Activated naive CD4-positive, alpha-beta T cell treated with anti-CD3 and anti-CD28 coated beads, Interleukin-2, amount 50 U/mL, for 72 hours (primary cell): ENCODE measurements at places on chromosomes 12 and 14.

GRCh38 chr12:104199964-104200363 lies 15.6 kb upstream of the TXNRD1 start:
- no peak for DNase-seq

DNA sequence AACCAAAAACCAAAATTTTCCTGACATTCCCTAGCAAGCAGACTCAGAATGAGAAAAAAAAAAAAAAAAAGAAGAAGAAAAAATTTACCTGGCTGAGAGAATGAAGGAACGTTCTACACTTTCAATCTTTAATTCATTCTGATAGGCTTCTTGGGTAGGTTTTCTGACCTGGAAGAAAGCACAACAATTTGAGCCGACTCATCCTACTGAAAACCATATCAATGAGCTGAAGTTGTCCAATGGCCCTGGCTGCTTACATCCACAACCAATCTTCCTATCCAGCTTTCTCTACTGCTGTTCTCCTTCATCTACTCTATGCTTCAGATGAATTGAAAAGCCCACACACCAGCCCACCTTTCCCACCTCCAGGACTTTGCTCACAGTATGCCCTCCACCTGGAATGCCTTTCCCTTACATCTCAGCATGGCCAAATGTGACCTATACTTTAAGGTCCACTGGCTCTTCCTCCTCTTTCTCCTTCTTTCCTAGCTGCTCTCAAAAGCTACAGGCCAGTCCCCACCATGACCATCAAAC lies 31.6 kb upstream of the NR2C1 start:
- no peak for DNase-seq

DNA sequence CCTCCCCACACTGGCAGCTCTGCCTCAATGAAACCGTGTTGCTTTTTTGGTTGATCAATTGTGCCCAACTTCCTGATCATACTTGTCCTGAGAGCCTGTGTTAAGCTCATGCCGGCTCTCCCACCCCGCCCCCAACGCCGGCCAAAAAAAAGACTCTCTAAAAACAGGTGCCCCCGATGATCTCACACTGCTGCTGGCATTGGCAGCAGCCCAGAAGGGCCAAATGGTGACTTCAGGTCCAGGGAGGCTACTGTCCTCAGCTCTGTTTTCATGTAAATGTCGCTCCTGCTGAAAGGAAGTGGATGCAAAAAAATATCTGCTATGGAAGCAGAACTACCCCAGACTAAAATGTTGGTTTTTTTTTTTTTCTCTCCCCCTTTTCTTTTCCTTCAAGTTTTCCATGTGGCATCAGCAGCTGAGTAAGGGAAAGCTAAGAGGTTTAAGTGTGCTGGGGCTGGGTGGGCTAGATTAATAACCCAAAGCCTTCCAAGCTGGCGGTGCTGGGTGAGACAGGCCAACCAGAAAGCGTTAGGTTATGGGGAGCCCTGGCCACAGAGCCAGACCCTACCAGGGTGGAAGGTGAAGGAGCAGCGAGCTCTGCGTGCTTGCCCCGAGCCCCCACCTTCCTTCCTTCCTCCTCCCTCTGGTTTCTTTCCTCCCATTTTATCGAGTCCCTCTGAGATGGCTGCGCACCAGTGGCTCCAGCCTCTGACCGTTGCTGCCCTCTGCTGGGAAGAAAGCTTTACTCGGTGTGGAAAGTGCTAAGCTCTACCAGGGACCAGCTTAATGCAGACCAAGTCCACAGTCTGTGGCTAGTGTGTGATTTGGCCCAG lies 396.1 kb downstream of the NRXN3 start:
- peak; percentile 73 for DNase-seq

DNA sequence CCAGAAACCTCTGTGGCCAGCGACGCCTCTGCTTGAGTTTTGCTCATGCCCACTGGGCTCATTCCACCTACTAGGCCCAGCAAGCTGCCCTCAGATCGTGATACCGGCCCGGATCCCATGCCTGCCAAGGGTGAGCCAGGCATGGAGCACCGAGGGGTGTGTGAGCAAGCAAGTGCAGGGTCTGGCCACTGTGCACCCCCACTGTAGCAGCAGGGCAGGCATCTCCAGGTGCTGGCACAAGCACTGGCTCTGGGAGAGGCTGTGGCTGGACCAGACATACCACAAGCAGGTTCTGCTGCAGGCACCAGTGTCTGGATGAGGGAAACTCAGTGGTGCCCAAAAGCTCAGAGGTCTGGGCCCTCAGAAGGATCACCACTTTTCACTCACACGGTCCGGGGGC lies 20.6 kb downstream of the FAM186A start:
- no peak for DNase-seq

DNA sequence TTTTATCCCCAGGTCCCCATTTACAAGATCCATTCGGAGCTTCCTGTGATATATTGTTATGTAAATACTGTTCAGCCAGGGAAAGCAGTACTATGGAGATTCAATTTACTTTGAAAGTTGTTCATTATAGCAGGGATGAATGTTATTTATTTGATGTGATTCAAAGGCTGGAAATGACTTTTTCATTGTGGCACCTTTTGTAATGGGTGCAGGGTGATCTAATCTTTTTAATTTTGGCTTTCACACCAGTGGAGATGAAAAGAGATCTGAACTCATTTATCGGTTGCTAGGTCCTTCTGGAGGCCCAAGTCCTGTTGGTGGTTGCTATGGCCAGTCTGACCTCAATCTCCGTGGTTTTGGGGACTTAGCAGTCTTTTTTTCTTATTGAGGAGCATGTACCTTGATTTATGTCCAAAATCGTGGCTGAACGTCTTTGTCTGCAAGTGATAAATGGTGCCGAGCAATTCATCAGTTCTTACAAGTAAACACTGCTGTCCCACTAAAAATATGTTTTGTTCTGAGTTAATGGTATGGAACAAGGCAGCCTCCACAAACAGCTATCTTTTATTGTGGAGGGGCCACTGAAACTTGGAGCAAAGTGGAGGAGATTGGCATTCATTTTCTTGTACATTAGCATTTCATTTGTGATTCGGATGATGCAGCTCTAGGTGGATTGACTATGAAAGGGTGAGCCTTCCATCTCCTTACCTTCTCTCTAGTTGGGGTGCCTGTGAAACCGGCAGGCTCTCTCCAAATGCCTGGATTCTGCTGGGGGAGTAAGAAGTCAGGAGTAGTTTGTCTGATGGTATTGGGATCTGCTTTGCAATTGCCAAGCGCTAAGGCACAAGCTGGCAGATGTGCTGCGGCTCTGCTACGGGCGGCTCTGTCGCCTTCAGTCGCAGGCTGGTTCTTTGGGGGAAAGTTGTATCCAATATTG lies 2.0 kb downstream of the RMST start:
- no peak for DNase-seq

- DNase-seq = no peak
These were observed 287.5 kb downstream of the DUSP6 start for GRCh38 chr12:89064780-89065179.

DNA sequence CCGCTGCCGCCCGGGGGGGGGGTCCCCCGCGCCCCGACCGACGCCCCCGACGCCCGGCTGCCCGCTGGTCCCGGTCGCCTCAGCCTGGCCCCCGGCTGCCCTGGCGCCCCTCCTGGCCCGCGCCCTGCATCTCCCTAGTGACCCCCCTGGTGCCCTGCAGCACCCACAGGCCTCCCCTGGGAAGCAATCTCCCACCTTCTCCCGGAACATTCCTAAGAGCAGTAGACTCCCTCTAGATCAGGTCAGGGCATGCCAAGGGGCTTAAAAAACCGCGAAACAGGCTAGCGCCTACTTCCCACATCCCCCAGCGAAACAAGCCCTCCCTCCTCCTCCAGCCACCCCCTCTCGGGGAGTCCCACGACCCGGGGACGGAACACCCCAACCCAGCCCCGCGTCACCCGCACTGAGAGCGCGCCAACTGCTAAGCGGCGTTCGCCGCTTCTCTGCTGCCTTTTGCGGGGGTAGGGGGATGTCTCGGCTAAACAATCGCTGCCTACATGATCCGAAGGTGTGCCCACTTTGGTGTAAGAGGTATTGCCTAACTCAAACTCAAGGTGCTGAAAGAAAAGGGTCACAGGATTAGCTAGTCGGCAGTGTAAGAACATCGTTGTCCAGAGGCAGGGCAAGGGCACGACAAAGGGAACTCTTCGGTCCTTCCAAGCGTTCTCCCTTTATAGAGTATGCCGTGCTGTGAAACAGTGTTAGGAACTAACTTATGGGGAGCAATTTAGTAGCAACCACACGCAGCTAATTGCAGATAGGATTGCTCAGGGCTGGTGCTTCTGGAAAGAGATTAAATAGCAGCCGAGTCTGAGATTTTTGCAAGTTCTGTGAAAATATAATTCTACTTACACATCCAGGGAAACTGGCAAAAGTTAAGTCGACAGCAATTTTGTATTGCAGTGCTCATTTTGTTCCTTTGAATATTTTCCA lies 619 bp upstream of the NTN4 start:
- peak; percentile 8 for DNase-seq

GRCh38 chr12:92871116-92871515 lies 58.0 kb downstream of the EEA1 start:
- DNase-seq = no peak

GRCh38 chr14:75231320-75231719 lies 47.3 kb upstream of the FOS start:
- DNase-seq = no peak

DNA sequence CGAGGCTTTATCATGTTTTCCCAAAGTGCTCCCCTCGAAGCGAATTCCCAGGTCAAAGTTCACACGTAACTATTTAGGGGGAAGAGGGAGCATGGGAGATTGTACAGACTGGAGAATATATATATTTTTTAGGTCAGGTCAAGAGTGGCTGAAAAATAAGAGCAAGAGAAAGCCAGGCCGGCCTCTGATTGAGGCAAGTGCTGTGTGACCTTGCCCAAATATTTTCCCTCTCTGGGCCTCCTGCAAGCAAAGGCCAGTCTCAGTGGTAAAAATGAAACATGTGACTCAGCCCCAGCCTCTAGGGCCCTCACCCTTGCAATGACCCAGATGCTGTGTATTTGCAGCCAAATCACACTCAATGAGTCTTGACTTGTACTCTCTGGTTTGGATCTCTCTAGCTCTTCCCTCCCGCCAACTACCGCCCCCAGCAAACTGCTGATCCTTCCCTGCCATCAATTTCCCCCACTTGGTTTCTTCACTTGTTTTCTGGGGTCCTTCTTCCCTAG lies 34.1 kb downstream of the SMUG1 start:
- no peak for DNase-seq

GRCh38 chr14:85444635-85445034 lies 85.3 kb upstream of the FLRT2 start:
- no peak for DNase-seq

DNA sequence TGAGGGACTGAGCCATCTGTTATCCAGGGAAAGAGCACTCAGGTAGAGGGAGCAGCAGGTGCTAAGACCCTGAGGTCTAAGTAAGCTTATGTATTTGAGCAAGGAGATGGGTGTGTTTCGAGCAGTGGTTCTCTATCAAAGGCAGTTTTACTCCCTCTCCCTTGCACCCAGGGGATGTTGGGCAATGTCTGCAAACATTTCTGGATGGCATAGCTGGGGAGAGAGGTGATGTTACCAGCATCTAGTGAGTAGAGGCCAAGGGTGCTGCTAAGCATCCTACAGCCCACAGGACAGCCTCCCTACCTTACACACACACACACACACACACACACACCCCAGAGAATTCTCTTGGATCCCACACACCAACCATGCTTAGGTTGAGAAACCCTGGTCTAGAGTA lies 221.0 kb upstream of the PWP1 start:
- DNase-seq = no peak

- no peak for DNase-seq
These were observed 401.7 kb downstream of the TRHDE start for GRCh38 chr12:72673853-72674252.

GRCh38 chr12:4047421-4047820 lies 174.2 kb upstream of the PARP11 start:
- DNase-seq = no peak

GRCh38 chr12:40376533-40377267 lies 151.9 kb downstream of the LRRK2 start:
- DNase-seq = no peak

DNA sequence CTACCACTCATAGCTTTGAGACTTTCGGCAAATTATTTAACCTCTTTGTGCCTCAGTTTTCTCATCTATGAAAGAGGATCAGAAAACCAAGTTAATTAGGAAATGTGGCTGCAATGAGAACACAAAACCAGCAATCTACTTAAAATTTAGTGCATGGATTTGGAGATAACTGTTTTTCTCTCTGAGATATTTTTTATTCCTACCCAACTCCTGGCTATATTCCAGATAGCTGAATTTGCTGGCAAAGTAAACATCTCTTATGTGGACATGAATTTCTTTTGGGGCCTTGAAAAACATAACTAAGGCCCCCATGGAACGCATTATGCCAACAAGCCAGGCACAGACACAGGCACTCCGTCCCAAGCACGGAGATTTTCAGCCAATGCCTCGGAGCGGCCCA lies 53.4 kb upstream of the FOXN3 start:
- DNase-seq = no peak

DNA sequence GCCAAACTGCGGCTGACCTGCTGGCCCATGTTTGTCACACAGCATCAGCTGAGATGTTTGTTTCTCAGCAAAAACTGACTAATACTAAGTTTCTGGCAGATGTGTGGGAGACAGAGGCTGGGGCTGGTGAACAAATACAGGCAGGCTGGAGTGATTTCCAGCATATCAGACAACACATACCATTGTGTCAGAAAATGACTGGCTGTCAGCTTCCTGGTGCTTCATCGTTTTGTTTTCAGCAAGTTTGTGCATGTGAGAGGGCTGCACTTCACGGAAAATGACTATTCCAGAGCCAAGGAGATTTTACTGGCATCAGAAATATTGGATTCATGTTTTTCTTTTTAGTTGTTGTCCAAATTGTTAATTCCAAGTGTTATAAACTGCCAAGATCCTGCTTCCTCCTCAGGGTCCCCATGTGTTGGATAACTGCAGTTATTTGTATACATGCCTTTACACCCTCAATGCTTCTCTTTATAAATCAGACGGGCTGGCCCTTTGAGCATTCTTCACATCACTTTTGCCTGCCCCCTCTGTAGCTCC lies 145.7 kb downstream of the GALC start:
- DNase-seq = no peak

DNA sequence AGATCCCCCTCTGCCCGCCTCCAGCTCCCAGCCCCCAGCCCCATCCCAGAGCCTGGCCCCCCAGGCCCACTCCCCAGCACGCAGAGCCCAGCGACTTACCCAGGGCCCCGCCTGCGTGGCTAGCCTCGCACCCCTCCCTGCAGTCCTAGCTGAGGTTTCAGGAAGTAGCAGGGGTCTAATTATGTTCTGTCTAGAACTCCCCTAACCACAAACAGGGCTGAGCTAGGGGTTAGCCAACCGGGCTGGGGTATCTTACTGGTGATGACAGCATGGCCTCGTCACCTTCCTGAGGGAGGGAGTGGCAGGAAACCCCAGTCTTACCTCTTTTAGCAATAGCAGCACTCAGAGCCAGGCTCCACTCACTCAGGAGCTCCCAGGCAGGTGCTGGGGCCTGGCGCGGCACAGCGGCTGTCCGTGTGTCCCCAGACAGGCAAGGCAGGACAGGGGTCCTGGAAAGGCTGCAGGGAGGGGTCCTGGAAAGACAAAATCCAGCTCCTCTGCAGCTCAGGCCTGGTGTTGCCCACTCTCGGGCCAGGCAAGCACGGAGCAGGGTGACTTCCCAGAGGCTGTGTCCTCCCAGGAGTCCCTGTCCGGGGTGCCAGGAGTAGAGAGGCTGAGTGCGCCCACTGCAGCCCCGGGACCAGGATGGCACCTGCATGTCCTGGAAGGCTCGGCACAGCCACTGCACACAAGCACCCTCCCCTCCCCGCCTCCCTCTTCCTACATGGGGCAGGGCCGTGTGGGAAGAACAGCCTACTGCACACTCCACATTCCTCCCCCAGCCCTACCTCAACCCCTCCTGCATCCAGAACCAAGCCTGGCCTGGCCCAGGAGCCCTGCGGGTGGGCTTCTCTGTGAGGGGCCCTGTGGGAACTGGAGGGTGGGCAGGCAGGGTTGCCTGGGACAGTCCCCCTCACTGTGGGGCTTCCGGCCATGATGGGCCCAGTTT lies at the start of gene GPR132:
Gene GPR132, minus strand, starts transcription at position 151 of the 949 bp plus-strand sequence. CDS start 10,010 bp downstream, outside the sequence.
- peak; percentile 82 for DNase-seq

GRCh38 chr12:67784831-67785230 lies 136.3 kb downstream of the DYRK2 start:
- DNase-seq = no peak
